Stimulated activated CD8-positive, alpha-beta memory T cell treated with anti-CD3 and anti-CD28 coated beads, Interleukin-12 subunit alpha, Interleukin-12 subunit beta, amount 100 ng/mL, for 4 hours (primary cell): ENCODE measurements at places on chromosomes 11 and 22.

GRCh38 chr11:37506531-37506930 is 908.5 kb upstream of the RAG2 start:
- no peak for DNase-seq

- DNase-seq: no peak
Observed at GRCh38 chr11:33692013-33692504, 8.6 kb downstream of the C11orf91 start.

DNA sequence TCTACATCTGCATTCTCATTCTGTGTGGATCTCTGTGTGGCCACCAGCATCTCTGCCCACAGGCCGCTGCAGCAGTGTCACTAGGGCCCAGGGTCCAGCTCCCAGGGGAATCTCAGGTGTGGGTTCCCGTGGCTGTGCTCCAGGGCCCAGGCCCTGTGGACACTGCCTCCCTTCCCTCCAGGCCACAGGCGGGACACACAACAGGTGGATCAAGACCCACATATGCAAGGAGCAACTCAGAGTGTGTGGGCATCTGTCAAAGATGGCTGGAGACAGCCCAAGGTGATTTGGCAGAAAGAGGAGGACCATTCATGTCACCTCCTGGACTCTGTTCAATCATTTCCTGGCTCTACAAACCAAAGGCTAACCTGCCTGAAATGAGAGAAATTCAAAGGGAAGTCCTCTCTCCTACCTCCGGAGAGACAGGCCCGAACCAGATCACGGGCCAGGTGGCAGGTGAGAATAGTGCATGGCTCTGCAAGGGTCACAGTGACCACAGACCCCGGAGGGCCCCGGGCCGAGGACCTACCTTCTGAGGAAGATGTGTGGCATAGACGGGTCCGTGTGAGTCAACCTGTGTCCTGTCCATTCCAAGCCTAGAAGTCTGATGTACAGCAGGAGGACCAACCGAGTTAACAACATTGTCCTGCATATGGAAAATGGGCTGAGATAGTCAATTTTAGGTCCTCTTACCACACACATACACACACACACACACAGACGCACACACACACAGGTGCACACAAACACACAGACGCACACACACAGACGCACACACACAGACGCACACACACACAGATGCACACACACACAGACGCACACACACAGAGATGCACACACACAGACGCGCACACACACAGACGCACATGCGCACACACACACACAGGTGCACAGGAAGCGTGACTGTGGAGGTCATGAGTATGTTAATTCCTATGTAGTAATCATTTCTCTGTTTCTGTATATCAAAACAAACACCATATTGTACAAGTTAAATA is 1068.5 kb downstream of the BRD1 start:
- DNase-seq: no peak

- DNase-seq: no peak
Observed at GRCh38 chr11:8192896-8193209, 24.0 kb upstream of the RIC3 start.

DNA sequence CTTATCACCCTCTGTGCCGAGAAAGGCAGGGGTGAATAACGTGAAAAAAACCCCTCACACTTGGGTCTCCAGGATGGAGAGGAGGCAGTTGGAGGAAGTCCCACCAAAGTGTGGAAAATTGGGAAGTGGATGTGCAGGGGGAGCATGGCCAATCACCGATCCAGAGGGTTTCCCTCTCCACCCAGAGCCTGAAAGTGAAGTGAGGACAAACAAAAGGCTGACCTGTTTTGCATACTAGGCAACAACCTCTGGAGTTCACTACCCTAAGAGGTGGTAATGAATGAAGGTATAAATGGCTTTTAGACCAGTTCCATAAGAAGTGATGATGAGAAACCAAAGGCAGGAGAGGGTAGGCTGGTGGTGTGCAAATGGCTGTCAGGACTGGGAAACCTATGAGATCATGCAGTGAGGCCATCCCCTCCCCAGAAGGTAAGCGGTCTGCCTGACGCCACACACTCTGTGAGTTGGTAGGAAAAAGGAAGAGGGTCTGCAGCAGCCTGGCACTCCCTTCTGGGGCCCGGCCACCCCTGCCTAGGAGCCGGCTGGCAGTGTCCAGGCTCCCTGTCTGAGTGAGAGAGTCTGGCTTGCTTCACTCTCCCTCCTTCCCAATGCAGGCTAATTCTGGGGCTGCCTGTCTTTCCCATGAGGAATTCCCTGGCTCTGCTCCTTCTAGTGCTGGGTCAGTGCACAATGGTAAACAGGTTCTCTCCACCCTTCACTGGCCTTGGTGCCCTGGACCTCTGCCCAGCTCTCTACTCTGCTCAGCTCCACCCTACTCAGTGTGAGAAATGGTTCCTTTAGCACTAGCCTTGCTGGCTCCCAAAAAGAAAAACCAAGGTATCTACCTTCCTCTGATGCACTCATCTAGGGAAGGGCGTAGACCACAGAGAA is 15.6 kb downstream of the TBC1D10A start:
- no peak for DNase-seq

DNA sequence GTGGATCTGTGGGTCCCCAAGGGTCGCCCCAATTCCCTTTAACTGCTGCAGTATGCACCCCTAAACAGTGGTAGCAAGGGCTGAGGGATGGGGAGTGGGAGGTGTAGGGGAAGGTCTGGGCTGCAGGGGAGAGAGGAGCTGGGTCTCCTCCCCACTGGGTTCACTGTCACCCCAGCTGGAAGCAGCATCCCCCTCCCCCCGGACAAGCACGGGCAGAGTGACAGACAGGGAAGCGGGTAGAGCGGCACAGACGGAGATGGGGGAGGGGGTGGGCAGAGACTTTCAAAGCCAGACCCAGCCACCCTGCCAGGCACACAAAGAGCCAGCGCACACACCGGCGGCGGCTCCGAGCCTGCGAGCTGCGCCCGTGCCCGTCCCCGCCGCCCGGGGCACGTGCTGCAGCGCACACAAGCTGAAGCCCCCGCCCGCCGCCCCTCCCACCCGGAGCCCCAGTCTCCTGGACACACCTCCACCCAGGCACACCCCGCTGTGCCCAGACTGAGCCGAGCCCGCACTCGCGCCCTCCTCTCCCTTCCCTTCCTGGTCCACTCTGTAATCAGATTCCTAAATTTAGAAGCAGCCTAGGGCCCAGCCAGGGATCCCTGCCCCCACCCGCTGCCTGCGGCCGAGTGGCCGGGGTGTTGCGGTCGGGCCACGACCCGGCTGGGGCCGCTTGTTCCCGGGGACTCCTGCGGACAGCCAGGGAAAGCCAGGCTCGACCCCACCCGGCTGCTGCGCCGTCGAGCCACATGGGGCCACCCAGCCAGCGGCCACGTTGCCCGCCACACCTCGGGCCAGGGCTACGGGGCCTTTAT is 935 bp upstream of the RCOR2 start:
- DNase-seq: no peak

- no peak for DNase-seq
Observed at GRCh38 chr11:66112601-66113499, 42.8 kb downstream of the PACS1 start.
